NCI-H146 (cell line): ENCODE measurements at places on chromosomes 6 and 20.

- DNase-seq = no peak
These were observed 863.1 kb downstream of the MAFB start for GRCh38 chr20:39825950-39826349.

- DNase-seq = no peak
These were observed 51.8 kb downstream of the CYB5R4 start for GRCh38 chr6:83911278-83911677.

GRCh38 chr20:49482621-49483017 lies at the start of gene KCNB1:
Gene KCNB1, minus strand, starts transcription at chr20:49482668. Its CDS starts 188 bp downstream, at chr20:49482480.
- DNase-seq = no peak

DNA sequence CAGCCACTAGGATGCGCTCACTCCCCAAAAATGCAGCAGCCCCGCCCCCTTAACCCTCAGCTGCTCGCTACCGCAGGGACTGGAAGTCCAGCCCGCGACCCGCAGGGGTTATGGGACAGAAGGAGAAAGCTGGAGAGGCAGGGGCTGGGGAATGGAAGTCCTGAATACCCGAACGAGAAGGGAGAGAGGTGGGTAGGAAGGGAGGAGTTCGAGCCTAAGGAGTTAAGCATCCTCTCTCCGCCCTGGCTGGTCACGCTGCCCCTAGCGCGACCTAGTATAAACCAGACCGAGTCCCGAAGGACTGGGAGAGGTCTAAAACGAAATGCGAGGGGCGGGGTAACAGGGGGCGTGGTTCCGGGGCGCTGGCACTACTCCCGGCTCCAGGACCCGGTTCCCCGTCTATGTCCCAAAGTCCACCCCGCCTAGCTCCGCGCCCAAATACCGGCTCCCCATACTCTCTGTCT lies 448 bp upstream of the DDAH2 start:
- peak; percentile 81 for DNase-seq

- DNase-seq = no peak
These were observed 55.2 kb upstream of the CITED2 start for GRCh38 chr6:139429580-139430145.
